ENCODE measurements at places on chromosomes 12 and 14.

DNA sequence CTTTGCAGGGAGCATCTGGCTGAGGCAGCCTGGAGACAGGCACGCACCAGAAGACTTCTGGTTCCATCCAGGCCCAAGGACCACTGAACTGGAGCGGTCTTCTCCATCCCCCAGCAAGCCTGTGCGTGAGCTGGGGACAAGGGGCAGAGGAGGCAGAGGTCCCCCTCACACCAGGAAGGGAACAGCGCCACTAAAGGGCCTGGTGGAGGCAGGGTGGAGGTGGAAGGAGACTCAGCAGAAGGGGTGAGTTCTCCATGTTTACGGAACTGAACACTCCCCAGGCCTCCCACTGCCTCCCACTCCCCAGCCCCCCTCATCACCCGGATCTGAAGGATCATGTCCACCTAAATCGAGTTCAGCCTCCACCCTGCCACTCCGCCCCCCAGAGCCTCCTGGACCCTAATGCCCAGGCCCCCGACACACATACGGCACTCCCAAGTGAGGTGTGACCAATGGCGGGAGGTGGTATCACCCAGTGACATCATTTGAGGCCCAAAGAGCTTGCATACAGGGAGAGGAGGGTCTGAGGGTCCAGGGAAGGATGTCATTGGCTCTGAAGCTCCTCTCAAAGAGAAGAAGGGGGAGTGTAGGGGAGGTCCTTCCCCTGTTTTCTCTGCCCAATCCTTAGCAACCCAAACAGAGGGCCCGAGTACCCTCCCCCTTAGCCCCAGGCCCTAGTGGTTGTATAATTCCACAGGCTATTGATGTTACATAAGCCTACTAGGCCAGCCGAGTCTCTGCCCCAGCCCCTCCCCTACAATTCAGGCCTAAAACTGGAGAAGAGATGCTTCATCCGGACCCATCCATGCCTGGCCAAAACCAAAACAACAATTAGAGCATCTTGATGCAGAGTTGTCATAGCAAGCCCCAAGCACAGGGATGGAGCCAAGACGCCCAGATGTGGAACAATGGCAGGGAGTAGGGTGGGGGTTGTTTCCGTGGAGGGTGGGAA, 1.0 kb downstream of the FAIM2 start:
- no peak for DNase-seq

- no peak for DNase-seq
These were observed 79.2 kb upstream of the RTL1 start for GRCh38 chr14:100982762-100983161.

- DNase-seq, result no peak
These were observed 188.7 kb downstream of the TTC8 start for GRCh38 chr14:89013098-89013504.

GRCh38 chr12:55034218-55034617, 14.4 kb downstream of the NEUROD4 start:
- no peak for DNase-seq

DNA sequence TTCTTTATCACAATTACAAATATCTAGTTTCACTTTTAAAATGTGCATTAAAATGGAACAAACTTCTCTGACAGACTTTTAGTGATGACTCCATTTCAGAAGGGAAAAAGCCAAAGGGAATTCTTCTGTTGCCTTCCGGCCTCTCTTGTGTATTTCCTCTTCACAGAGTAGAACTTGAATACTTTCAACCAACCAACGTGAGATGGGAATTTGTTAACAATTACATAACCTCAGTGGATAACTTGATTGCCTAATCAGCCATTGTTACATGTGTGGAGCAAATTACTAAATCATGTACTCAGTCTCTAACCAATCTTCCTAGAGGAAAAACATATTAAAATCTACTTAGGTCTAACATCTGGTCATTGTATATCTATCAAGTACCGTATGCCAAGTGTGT, 291.1 kb downstream of the SYT1 start:
- DNase-seq, result no peak
